Activated CD4-positive, alpha-beta memory T cell treated with anti-CD3 and anti-CD28 coated beads, Interleukin-2, amount 10 ng/mL, durations not matched to agents 7 days and 5 days (primary cell): ENCODE measurements at places on chromosomes 4 and X.

- no peak for DNase-seq
These were observed 747.9 kb upstream of the ADGRL3 start for GRCh38 chr4:60452266-60452665.

DNA sequence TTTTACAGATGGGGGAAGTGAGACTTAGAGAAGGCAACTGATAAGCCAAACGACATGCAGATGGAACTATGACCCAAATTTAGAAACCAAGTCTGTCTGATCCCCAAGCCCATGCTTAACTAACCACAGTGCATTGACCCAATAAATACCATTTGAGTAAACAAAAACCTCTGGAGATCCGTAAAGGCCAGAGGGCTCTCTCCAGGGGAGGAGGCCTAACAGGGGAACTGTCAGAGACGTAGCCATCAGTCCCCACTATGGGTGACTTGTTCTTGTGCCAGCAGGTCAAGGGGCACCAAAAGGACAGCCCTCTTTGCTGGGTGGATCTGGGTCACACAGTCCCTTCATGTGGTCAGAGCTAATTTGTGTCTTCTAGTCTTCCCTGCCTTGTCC, 420.2 kb downstream of the BCOR start:
- no peak for DNase-seq

DNA sequence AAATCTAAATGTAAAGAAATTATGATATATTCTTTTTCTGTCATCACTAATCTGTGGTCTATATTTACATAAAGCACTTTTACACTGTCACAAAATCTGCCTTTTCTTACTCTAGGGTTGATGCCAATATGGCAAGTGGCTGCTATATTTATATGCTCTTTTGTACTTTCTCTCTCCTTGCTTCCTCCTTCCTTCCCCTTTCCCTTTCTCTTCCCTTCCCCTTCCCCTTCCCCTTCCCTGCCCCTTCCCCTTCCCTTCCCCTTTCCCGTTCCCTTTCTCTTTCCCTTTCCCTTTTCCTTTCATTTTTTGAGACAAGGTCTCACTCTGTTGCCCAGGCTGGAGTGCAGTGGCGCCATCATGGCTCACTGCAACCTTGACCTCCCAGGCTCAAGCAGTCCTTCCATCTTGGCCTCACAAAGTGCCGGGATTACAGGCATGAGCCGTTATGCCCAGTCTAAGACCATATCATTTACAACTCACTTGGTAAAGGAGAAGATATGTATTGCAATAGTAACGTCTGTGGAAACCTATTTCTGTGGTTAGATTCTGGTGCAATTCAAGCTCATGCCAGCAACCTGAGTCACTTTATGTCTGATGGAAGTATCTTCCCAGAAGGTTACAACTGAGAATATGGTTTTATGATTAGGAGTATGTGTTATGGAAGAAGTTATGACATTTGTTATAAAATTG, 13.9 kb upstream of the PLAC8 start:
- no peak for DNase-seq

DNA sequence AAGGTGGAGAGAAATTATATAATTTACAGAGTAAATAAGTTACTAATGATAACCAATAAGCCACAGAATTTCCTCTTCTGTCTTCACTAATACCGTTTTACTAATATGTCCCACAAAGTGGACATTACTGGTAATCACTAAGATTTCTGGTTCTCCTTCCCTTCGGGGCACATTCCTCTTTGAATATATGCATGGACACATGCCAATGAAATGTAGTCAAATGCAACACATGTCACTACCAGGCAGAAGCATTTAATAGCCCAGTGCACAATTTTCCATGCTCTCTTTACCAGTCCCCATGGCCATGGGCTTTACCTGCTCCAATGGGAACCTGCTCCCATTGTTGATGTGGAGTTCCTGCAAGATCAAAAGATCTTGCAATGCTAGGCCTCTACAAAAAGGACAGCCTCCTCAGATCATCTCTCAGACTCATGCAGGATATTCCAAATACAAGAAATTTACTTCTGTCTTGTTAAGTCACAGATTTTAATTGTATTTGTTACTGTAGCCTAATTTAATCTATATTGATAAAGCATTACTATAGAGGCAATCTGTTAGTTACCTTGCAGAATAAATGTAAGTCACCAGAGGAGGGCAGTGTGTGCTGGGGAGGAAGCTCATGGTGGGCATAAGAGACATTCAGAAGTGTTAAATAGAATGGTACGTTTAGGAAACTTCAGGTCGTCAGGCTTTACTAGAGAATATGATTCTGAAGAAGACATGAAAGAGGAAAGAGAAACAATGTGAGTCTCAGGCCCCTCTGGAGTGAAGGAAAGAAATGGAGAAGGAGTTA, 37.1 kb upstream of the INPP4B start:
- no peak for DNase-seq

GRCh38 chrX:38151441-38151840, 69.2 kb downstream of the SRPX start:
- no peak for DNase-seq

DNA sequence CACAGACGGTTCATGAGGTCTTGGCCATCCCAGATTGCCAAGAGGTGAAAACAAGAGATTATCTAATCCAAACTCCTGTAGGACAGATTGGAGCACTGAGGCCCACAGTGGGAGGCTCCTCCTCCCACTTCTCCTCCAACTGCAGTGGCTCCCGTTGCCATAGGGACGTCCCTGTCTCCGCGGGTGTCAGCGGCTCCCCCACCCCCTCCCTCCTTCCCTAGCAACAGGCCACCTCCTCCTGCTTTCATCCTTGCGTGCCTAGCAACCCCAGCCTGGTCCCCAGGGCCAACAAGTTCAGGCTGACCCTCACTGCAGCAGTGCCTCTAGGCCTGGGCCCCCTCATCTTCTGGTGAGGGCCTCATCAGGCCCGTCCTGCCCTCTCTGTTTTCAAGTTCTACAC, 6.8 kb upstream of the IQSEC2 start:
- peak; percentile 26 for DNase-seq

DNA sequence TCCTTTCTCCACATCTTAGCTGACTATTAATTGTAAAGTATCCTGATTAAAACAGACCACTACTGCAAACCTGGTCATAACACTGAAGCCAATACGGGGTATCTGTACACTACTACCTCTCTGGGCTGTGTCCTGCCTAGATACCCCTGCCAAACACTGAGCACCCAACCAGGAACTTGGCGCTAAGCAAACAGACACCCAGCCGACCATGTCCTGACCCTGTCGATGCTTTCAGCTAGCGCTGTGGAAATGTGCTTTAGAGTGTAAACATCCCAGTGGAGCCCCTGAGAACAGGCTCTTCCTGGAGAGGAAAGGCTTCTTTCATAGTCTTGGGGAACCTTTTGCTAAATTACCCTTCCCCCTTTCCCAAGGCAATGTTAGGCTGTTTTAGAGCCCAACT, 52.9 kb downstream of the CCNG2 start:
- DNase-seq = no peak

GRCh38 chr4:22129454-22130029, 181.0 kb upstream of the KCNIP4 start:
- no peak for DNase-seq

- no peak for DNase-seq
These were observed 100.9 kb upstream of the IGFBP7 start for GRCh38 chr4:57211131-57211530.

- no peak for DNase-seq
These were observed 15.0 kb downstream of the RPS4X start for GRCh38 chrX:72262077-72262476.

- DNase-seq = no peak
These were observed 877 bp upstream of the SLC16A2 start for GRCh38 chrX:74420196-74421035.

GRCh38 chr4:138775890-138776289, 239.7 kb upstream of the NOCT start:
- no peak for DNase-seq

DNA sequence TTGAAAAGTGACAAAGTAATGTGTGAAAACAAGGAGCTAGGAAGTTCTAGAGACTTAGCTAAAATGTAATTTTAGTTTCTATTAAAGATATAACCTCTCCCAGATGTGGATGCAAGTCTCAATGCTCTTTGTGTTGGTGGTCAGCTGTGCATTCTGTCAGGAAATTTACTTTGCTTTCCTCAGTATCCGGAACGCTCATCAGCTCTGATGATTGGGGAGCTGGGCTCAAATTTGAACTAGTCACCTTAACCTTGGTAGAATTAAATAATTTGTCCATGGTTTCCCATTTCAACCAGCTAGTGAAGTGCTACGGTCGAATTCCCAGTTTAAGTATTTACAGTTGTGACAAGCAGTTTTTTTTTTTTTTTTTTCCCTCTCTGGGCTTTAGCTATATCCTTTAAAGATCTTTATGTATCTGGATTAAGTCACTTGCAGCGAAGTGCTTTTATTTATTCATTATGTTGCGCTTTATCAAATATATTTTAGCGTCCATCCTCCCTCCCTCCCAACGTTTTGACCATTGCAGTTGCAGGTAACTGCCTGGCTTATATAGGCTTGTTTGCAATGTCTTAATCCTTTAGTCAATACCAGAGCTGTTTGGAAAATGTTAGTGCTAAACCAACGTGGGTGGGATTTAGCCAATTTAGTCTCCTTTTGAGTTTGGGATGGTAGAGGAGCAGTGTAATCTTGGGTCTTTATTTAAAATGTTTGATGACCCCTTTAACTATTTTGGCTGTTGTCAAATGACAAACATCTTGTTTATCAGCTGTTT, 2.1 kb downstream of the OGT start:
- DNase-seq = no peak

DNA sequence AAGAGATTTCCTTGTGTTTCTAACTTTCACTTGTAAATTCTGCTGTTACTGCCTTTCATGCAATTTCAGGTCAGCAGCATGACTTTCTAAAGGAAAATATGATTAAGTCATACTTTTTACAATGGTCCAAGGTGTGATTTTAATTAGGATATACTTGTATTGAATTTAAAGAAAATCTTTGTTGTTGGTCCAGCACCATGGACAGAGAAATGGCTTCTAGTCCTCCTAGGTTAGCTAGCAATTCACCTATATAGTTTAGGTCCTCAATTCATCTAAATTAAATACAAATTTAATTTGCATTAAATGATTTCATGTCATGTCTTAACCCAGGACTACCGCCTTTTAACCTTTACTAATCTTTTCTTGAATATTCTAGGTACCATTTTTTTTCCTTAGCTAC, 304.9 kb upstream of the RPS6KA3 start:
- DNase-seq = no peak

GRCh38 chr4:104206784-104207183, 287.9 kb downstream of the CXXC4 start:
- no peak for DNase-seq

GRCh38 chr4:175716961-175717360, 95.1 kb downstream of the GPM6A start:
- no peak for DNase-seq

DNA sequence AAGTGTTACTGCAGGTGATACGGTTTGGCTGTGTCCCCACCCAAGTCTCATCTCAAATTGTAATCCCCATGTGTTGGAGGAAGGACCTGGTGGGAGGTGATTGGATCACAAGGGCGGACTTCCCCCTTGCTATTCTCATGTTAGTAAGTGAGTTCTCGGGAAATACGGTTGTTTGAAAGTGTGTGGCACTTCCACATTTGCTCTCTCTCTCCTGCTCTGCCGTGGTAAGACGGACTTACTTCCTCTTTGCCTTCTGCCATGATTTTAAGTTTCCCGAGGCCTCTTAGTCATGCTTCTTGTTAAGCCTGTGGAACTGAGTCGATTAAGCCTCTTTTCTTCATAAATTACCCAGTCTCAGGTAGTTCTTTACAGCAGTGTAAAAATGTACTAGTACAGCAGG, 65.2 kb upstream of the SLC7A11 start:
- DNase-seq = no peak

DNA sequence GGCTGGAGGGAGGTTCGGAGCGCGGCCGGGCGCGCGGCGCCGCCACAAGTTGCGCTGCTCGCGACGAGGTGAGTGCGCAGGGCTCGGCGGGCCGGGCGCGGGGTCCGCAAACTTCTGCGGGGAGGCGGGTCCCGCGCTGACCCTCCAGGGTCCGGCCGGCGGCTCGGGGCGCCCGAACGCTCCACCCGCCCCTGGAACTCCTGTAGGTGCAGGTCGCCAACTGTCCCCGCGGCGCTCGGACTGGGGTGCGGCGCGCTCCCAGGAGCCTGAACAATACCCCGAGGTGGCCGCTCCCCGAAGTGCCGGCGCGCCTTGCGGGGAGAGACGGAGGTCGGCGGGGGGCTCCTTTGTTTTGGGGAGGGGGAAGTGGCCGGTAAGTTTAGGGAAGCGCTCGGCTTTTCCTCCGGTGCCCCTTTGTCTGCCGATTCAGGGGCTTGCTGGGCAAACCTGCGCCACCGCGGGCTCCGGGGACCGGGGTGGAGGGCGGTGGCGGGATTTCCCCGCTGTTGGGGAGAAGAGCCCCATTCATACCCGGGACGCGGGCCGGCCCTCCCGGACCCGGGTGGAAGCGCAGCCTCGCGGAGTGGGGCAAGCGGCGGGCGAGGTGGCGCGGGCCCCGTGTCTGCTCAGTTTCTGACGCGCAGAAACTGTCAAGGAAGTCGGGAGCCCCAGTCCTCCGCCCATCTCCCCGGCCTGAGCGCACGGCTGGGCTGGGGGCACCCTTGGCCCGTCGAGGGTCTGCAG, 694 bp downstream of the TBL1X start:
- DNase-seq = peak; percentile 37

DNA sequence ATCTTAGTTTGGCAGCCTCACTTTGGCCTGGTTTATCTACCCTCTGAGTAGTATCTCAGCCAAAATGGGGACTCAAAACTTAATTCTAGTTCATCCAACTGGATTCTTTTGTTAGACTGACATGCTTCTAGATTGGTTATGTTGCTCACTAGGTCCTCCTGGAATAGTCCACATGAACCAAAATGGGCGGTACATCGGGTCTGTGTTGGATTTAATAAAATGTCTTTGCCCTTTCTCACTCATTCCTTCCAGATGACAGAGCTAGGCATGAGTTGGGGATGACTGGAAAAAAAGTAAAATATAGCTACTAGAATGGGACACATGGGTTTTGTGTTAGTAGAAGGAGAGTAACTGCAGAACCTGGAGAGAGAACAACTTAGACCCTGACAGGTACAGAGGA, 247.9 kb downstream of the CCSER1 start:
- DNase-seq = no peak

GRCh38 chrX:14476205-14476604, 53.1 kb upstream of the GLRA2 start:
- DNase-seq = no peak

DNA sequence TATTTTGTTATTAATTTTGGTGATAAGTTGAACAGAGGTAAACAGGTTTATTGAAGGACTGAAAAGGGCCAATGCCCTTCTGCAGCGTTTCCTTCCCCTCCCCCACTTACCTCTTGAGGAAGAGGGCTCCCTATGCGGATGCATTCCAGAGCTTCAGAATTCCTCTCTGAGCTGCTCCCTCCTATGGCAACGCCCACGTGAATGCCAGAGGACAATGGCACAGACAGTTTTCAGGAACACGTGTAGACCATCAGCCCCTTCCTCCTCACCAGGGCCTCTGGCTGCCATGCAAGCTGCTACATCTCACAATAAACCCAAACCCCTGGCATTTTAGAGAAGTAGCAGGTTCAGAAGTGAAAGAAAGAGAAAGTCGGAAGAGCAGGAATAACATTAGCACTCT, 127.9 kb downstream of the CHRDL1 start:
- no peak for DNase-seq
